ENCODE measurements at places on chromosomes 7 and 10.

- no peak for DNase-seq
Measured at GRCh38 chr7:50207251-50207564, 97.3 kb upstream of the IKZF1 start.

- DNase-seq, result no peak
Measured at GRCh38 chr7:77866370-77866769, 67.8 kb downstream of the PHTF2 start.

- DNase-seq, result no peak
Measured at GRCh38 chr7:20217193-20217948, at the start of gene MACC1. Gene MACC1, minus strand, starts transcription at chr7:20217384. Its CDS starts 55,522 bp downstream, at chr7:20161862.

GRCh38 chr10:126580873-126581647 lies 89.4 kb downstream of the C10orf90 start:
- DNase-seq, result no peak

DNA sequence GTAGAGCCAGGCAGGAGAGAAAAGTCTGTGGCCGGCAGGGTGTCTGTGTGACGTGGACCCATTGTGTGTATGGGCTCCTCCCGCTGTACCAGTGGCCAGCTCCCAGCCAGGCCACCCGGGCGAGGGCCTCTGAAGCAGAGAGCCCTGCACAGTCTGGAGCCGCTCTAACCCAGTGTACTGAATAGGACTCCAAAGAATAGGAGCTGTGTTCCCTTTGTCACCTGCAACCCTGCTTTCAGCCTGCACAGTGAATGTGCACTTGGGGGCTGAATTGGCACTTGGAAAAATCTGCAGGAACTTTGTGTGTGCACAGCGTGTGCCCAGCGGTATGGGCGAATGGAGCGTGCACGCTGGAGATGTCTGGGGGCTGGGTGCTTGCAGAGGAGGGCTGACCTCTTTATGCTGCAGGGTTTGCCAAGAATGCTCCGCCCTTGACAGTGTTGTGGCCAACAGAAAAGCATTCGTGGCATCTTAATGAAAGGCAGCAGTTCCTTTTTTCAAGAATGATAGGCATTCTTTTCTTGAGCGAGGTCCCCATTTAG lies 216.2 kb downstream of the AUTS2 start:
- DNase-seq, result no peak

DNA sequence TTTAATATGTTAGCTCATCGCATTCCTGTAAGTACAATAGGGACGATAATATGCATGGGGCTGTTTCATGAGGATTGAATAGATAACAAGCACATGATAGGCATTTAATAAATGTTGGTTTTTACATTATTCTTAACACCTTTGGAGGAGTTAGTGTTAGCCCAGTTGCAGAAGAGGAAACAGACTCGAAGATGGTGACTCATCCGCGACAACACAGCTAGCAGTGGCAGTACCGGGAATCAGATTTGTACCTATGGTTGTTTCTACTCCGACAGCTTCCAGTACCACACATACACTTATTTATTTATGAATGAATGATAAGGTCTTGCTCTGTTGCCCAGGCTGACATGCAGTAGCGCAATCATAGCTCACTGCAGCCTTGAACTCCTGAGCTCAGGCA lies 2.9 kb downstream of the LRMDA start:
- DNase-seq, result no peak

DNA sequence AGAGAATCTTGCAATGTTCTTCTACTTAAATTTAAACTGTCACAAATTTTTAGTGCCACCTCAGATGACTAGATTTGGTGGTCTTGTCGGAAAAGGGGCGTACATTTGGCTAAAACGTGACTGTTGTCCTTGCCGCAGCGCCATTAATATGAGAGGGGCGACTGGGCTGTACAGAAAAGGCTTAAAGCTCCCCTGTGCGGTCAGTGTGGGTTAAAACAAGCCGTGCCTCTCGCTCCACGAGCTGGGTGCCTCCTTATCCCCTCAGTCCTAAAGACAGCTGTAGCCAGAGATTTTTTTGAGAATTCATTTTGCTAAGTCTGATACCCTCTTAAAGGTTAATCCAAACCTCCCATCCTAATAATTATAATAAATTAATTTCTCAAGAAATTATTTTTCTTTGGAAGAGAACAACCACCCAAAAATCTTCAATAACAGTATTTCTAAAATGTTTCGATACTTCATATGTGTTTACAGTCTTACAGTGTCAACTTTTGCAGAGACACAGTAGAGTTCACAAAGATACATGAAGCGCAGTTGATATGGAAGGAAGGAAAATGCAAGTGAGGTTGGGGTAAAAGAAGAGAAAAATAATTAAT lies 68.6 kb downstream of the C7orf25 start:
- DNase-seq, result peak; percentile 74

- DNase-seq, result no peak
Measured at GRCh38 chr10:114996542-114996941, 58.5 kb downstream of the TRUB1 start.

DNA sequence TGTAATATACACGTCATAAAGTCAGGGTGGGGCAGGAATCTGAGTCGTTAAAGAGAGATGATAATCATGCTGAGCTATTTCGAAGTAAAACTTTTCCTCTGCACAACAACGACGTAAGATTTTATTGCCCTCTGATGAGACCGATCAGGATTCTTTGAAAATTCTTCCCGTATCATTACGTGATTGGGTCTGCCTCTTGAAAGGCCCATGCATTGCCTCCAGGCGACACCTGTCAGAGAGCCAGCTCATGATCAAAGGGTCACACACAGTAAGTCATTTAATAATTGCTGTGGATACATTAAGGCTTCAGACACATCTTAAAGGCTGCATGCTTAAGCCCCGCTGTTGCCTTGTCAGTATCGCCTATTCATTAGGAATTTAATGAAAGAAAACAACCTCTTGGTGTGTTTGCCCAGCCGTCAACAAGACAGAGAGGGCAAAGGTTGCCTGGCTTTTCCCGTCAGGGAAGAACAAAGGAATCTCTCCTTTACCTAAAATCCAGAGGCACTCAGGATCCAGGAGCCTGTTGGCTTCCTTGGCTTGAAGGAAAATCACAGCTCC lies 189.0 kb upstream of the SH2B2 start:
- no peak for DNase-seq

DNA sequence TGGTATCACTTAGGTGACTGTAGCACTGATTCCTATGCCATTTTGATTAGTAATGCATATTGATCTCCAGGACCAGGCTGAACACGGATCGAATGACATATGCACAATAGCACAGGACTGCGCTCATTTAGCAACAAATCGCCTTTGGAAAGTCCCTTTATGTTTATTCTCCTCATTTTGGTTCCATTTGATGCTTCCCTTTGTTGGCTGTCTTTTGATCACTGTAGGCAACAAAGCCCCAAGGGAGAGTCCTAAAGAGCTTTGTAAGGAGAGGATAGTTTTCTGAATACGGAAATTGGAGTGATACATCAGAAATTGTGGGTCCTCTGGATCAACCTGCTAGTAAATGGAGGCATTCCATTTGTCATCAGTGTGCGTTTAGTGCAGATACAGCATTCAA lies 1111.4 kb downstream of the SORCS1 start:
- no peak for DNase-seq

DNA sequence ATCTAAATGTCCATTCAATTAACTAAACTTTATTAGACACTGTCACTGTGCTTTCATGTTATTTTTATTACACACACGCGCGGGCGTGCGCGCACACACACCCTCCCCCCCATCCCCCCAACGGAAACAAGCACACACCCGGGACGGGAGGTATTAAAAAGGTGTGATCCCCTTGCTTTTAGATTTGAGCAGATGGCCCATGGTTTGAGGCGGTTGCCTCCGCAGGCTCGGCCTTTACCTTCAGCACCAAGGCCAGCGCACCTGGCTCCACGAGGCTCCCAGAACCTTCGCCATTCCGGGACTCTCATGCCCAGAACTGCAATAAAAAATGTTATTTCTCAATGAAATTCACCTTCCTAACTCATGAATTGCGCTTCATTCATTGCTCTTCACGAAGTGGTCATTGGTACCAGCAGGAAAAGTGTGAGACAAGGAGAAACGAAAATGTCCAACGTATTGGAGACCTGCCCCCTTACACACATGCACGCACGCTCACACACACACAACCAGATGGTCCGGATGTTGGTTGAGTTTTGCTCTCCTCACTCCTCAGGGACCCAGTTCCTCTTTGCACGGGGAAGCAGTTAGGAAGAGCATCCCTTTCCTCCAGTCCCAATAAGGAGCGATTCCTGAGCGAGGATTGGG lies 20.8 kb upstream of the PTF1A start:
- DNase-seq, result peak; percentile 62

DNA sequence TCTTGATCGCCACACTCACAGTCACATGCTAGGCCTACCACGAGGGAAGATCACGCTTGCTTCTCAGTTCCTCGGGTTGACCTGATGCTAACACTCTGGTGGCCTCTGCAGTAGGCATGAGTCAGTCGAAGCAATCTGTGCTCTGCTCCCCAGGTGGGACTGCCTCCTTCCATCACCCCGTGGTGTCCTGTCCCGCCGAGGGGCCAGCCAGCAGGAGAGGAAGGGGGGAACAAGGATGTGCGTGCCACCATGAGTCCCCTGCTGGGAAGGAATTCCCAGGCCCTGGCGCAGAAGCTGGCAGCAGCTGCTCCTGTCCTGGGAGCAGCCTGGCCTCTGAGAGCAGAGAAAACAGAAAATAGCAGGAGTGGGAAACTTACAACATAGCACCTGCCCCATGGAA lies 695.0 kb upstream of the NRP1 start:
- no peak for DNase-seq

DNA sequence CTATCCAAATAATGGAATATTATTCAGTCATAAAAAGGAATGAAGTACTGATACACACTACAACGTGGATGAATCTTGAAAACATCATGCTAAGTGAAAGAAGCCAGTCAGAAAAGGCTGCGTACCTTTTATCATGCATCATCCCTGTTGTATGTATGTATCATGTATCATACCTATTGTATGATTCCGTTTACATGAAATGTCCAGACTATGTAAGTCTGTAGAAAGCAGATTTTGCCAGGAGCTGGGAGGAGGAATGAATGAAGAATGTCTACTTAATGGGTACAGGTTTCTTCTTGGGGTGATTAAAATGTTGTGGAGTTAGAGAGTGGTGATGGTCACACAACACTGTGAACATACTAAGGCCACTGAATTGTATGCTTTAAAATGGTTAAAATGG lies 135.9 kb upstream of the KLF14 start:
- DNase-seq, result no peak

- DNase-seq, result peak; percentile 79
Measured at GRCh38 chr10:121662945-121663917, 65.0 kb upstream of the FGFR2 start.

DNA sequence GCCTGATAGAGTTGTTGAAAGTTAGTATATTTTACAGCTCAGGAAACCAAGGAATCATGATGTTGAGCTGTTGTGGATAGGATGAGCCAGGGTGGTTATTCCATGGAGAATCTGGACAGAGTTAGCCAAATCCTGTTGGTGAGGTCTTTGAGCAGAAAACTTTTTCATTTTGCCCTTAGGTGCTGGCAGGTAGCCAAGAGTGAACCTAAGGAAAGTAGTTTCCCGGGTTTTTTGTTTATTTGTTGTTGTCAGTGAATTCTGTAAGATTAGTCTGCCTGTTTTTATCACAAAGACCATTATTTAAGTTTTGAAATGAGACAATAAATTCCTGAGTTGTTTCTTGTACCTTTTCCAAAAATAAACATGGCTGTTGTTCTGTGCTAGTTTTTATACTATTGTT lies 61.0 kb downstream of the GALNT11 start:
- DNase-seq, result no peak

GRCh38 chr10:73469579-73469978 lies 26.2 kb downstream of the PPP3CB start:
- DNase-seq, result no peak

- DNase-seq, result no peak
Measured at GRCh38 chr10:655184-655583, 34.3 kb downstream of the DIP2C start.

- peak; percentile 68 for DNase-seq
Measured at GRCh38 chr7:157228864-157229422, 90.2 kb downstream of the UBE3C start.

DNA sequence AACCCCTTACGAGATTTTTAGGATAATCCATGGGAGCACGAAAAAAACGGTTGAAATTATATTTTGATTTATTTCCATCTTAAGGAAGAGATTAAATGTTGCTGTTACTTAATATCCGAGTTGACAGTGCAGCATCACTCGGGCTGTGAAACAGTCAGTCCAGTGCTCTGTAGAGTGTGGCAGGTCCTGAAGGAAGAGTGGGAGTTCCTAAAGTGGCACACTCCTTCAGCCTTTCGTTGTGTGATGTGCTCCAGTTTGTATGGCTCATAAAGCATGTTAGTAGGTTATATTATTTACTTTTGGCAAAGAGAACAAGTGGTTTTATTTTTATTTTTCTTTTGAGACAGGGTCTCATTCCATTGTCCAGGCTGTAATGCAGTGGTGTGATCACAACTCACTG lies 358.3 kb downstream of the AUTS2 start:
- DNase-seq, result no peak

DNA sequence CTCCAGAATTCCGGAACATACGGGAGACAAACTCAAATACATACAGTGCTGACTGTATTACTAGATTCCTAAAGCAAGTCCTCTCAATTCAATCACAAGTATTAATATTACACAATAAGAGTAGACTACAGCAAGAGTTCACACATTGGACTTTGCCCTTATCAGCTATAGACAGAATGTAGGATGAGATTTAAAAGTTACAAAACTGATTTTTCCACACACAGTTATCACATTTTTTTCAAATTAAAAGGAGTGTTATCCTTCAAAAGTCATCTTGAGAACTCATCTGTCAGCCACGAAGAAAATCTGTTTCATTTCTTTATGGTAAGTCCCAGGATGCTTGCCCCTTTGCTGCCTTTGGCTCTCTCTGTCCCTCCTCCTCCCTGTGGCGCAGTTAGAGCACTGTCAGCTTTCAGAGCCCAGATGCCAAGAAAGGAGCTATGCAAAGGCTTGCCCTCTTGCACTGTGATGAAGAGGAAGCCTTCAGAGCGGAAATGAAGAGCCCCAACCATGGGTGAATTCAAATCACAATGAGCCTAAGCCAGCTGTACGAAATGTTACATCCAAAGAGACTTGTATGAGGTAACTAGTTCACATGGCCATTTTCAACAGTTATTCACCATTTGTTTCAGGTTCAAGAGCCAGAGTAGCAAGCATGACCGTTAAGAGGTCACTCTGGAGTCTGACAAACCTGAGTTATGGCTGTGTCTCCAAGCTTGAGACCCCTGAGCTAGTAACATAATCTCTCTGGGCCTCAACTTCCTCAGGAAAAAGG lies 10.7 kb downstream of the NCOA4 start:
- no peak for DNase-seq

GRCh38 chr7:134434701-134435100 lies 24.2 kb downstream of the AKR1B1 start:
- no peak for DNase-seq

- peak; percentile 86 for DNase-seq
Measured at GRCh38 chr7:35253710-35254495, at the start of gene TBX20. Gene TBX20, minus strand, starts transcription at chr7:35254100. Its CDS starts 480 bp downstream, at chr7:35253620.

GRCh38 chr10:102230264-102230860 lies 4.3 kb downstream of the ELOVL3 start:
- peak; percentile 79 for DNase-seq

GRCh38 chr10:69501657-69502056 lies 50.4 kb downstream of the TSPAN15 start:
- no peak for DNase-seq

- DNase-seq, result no peak
Measured at GRCh38 chr7:34034728-34035127, 129.4 kb downstream of the BMPER start.

GRCh38 chr7:38163671-38164070 lies 14.4 kb upstream of the STARD3NL start:
- DNase-seq, result no peak

- DNase-seq, result no peak
Measured at GRCh38 chr7:128113839-128114238, 82.6 kb upstream of the LRRC4 start.

Measured in HEK293T (cell line).